ENCODE measurements at places on chromosomes 11 and 22.

DNA sequence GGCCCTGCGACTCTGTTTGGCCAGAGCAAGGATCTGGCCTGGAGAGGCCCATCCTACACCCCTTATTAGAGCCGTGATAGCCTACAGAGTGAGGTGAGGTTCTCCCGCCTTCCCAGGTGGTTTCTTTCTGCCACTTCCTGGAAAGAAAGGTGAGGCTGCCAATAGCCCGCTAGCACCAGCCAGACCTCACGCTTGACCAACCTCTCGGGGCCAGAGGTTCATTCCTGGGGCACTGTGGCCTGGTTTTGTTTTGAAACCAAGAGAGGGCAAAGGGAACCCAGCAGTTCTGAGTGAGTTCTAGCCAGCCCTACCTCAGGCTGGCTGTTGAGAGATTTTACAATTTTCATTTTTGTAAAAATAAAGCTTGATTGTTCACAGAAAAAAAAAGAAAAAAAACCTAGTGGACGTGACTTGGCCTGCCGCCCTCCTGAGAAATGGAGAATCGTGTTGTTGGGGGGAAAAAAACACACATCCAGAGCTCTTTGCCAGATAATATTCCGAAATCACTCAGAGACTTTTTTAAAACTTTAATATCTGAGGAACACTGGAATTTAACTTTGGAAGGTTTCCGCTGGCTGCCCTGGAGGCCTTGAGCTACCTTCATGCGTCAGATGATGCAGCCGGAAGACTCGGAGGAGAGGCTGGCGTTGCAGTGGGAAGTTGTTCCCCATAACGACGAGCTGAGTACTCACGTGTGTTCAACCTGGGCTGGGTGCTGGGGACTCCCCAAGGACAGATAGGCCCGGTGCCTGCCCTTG is 84.5 kb downstream of the BCR start:
- no peak for DNase-seq

DNA sequence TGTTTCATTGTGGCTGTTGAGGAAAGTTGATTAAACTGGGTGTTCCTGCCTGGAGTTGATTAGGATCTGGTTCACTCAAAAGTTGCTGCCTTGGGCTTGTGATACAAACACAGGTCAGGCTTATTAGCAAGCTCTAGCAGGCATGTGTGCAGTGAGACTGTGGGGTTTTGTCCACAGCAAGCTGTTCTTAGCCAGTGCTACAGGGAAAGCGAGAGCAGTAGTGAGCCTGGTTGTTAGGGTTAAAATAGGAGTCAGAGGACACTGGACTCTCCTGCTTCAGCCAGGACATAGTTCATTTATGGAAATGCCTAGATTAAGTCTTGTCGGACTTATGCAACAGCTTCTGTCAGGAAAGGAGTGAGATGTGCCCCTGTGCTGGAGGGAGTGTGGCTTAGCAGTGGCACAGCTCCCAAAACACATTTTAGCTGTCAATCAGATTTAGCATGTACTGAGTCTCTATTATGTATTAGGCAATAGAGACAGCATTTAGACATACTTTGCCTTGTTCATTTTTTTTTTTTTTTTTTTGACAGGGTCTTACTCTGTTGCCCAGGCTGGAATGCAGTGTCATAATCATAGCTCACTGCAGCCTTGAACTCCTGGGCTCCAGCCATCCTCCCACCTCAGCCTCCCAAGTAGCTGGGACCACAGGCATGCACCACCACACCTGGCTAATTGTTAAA is 8.7 kb downstream of the SNRPD3 start:
- no peak for DNase-seq

DNA sequence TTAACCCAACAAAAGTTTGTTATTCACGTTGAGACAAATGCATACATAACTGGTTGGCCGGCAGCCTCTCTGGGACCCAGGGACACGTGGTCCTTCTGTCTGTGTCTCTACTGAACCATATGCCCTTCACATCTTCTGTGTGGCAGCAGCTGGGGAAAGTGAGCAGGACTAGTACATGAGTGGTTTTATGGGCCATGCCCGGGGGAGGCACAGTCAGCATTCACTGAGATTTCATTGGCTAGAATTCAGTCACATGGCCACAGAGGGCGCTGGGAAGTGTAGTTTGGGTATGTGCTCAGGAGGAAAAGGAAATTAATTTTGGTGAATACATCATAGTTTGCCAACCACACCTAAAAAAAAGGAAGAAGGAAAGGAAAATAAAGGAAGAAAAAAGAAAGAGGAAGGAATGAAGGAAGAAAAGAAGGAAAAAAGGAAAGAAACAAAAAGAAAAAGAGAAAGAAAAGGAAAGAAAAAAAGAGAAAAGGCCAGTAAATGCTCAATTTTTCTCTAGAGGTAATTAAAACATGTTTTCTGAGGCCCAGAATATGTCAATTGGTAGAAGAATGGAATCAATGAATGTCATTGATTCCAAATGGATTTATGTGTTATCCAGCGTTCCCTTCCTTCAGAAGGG is 55.9 kb upstream of the KIRREL3 start:
- no peak for DNase-seq

- no peak for DNase-seq
Measured at GRCh38 chr11:35040221-35040942, 98.6 kb upstream of the CD44 start.

- no peak for DNase-seq
Measured at GRCh38 chr11:17280494-17281127, 4.1 kb downstream of the NUCB2 start.

DNA sequence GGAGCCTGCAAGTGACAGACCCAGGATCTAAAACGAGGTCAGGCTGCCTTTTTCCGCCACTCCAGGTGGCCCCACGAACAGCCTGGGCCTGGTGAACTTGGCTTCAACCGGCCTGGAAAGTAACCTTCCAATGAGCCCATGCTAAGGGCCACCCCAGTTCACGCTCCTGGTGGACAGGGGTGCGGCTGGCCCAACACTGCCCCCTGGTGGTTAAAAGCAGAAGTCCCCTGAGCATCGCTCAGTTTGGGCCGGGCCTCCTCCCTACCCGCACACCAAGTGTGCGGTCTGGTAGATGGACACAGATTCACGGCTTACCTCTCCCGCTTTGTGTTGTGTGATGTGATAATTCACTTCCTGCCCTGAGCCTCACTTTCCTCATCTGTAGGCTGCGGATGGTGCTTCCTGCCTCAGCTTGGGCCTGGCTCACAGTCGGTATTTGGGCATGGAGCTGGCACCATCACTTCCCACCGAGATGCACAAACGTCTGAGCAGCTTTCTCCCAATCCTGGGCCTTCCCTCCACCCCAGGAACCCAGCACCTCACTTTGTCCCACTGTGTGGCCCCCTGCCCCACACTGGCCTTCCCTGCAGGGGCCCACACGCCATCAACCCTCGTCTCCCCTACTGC is 13.7 kb upstream of the SEC14L3 start:
- peak; percentile 46 for DNase-seq

- DNase-seq: no peak
Measured at GRCh38 chr11:60985991-60986915, 14.8 kb downstream of the CD6 start.

DNA sequence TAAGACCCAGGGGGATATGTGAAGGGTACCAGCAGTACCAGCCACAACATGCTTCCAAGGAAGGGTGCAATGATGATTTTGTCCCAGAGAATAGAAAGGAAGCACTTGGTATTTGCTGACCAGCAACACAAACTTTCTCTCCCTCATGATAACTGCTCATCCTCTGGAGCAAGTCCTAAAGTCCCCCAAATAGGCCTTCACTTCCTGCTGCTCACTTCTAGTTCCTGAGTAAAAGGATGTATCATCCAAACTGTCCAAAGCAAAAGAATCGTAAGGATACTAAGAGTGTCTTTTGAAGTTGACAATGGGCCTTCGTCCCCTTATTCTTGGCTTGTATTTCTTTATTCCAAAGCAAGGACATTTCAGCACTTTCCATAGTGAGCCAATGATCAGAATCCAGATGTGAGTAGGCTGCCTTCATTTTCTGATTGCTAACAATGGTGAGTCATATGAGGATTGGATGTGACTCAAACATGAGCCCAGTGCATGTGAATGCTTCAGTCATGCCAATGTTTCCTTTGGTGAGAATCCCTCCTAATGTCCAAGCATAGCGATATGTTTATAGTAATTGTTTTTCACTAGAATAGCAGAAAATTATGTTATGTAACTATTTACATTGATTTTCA is 243.4 kb upstream of the POU2AF2 start:
- DNase-seq: no peak

DNA sequence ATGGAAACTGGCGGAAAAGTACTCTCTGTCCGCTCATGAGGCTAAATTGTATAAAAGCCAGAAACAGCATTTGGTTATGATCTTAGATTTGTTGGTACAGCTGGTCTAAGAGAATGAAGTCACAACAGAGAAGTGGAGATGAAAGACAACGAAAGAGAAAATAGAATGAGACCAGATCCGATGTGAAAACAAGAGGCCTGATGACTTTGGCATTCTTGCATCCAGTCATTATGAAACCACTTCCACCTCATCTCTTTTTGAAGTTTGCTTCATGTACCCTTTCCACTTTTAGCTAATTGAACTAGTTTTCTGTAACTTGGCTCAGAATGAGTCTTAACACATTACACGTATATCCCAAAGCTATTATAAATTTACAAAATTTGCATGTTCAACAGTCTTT is 1431.7 kb downstream of the LRRC4C start:
- DNase-seq: no peak

DNA sequence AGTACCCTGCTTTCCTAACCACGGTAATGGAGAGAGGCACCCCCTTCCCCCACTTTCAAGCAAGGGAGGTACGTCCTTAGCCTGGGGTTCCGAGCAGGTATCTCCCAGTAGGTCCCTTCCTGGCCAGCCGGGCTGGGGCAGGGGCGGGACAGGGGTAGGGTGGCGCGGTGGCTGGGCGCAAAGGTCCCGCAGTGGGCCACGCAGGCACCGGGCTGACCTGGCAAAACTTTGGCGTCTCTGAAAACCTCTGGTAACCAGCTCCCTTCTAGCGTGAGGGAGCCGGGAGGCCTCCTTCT is 323 bp upstream of the P2RY2 start:
- no peak for DNase-seq

DNA sequence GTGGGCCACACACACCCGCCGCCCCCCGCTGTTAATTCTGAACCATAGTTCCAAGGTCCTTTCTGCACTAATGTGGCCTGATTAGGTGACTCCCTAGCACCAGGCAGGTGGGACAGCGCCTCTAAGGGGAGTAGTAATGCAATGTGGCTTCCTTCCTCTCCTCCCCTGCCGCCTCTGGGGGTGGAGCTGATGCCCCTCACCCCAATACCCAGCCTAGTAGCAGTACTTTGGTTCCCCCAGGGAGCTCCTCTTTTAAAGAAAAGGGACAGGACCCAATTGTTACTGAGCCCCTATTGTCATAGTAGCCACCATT is 14.4 kb downstream of the RTN4RL2 start:
- DNase-seq: no peak

DNA sequence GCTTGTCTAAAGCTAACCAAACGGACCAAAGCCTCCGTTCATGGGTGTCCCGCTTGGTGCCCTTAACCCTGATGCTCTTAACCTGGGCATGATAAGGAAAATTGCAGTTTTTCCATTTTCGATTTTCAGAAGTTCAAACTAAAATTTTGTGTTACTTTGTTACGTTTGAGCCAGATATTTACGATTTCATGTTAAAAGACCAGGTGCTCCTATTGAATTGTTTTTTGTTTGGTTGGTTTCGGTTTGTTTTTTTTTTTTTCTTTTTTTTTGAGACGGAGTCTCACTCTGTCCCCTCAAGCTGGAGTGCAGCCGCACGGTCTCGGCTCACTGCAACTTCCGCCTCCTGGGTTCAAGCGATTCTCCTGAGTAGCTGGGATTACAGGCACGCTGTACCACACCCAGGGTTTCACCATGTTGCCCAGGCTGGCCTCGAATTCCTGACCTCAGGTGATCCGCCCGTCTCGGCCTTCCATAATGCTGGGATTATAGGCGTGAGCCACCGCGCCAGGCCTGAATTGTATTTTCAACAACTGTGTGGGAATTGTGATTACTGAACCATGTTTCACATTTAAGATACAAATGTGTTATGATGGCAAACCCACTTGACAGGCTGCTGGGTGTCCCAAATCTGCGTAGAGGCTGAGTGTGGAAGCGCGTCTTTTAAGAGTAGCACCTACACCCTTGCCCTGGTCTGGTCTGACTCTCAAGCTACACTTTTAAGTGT is 864 bp upstream of the USP28 start:
- no peak for DNase-seq

DNA sequence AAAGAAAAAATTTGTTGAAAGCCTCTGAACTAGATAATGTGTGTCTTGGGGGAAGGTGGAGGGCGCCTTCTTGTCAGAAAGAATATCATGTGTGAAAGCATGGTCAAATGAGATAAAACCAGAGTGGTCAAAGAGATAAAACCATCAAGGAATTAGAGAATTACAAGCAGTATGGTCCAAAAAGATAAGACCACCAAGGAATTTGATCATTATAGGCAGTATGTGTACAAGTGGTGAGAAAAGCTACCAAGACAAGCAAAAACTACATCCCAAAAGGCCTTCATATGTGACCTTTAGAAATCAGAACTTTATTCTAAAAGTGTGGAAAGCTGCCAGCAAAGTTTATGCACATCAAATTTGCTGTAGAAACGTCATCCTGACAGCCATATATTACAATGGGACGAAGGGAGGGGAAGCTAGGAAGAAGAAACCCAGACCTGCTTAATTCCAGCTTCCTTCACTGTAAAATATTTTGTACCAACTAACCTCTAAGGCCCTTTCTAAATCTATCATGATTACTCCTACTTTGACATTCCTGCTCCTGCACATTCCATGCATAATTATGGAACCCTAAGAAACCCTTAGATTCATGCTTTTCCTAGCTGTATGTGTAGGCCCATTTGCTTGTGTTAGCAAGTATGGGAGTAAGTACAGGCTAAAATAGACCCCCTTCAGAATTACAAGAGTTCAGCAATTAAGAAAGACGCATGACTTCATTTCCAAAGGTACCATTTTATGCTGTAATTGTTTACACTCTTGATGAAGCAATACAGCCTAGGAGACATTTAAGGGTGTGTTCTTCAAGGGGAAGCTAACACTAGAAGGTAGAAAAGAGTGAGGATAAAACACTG is 51.6 kb downstream of the LGR4 start:
- no peak for DNase-seq

- no peak for DNase-seq
Measured at GRCh38 chr11:12889243-12889642, 119.9 kb upstream of the RASSF10 start.

DNA sequence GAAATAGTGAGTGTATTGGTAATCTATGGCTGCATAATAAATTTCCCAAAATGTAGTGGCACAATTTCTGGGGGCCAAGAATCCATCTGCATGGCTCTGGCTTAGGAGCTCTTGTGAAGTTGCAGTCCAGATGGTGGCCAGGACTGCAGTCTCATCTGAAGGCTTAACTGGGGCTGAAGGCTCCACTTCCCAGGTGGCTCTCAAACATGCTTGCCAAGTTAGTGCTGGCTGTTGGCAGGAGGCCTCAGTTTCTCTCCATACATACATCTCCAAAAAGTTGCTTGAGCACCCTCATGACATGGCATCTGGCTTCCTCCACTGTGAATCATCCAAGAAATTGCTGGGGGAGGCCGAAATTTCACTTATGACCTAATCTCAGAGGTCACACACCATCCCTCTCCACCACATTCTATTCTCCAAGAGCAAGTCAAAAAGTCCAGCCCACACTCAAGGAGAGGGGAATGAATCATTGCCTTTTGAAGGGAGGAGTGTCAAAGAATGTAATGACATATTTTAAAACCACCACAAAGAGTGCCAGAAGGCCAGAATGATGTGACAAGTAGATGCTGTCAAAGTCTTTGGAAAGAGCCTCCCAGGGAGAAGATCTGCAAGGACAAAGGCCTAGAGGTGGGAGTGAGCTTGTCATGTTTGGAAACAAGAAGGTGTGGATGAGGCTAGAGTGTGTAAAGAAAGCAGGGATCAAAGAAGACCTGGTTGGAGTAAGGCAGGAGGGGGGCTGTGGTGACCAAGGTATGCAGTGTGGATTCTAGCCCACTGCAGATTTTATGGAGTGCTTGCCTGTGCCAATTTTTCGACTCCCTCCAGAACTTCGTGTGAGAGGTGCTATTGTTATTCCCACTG is 566.2 kb downstream of the MIAT start:
- DNase-seq: peak; percentile 16
